ENCODE measurements at places on chromosomes 2 and 18.

- no peak for DNase-seq
Observed at GRCh38 chr2:201698588-201699226, at the start of gene MPP4. Gene MPP4, minus strand, starts transcription at chr2:201698644. Its CDS starts 4,690 bp downstream, at chr2:201693954.

DNA sequence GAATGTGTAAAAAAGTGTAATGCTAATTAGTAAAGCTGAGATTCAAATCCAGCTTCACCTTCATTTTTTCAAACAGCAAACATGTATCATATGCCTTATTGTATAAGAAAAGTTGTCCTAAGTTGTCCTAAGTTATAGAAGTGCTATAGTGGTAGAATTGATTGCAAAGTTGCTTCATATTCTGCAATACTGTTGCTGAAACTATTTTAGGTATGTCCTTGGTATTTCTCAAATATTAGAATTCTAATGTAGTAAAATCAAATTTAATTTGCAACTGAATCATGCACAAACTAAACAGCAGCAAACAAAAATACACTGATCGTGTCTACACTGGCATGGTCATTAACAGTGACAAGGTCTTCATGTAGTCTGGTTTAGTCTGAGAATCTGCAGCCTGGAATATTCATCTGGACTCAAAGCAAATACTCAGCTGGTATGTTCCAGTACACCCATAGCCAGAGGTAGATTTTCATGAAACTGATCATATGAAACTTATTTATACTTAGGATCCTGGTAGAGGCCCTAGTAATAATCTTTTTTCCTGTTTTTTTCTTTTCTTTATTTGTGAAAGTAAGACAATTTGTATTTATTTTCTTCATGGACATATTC, 555.6 kb upstream of the ZEB2 start:
- no peak for DNase-seq

DNA sequence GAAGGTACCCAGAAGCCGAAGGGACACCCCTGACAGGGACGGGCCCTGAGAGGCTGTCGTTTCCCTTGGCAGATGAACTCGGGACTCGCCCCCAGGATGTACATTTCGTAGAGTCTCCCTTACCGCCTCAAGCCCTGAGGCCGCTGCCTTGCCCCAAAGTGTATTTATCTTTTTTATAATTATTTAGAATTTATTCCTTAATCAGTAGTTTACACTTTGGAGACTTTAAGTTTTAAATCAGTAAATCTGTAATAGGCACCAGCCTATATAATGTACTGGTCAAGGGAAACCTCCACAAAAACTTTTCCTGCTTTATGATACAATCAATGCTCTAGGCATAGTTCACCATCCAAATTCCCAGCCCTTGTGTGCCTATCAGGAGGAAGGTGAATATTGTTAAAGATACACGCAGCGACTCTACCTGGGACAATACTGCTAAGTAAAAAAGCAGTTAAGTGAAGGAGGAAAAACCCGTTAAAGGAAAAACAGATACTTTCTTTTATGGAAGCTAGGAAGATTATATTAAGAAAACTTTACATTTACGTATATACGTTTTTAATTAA, 848 bp downstream of the VRK2 start:
- no peak for DNase-seq

DNA sequence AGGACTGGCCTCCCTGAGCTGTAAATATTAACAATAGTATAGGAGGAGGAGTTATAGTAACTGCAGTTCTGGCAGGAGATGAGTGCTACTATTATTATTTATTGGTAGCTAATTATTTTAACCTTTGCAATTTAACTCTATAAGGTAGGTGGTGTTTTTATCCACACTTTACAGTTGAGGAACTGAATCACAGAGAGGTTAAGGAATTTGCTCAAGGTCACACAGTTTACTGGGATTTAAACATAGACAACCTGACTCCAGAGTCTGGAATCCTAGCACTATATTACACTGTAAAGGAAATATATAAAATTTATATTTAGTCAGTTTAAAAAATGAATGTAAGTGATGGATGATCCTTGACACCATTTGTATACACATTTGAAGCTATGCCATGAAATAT, 2.1 kb downstream of the ERICH2 start:
- DNase-seq, result no peak

GRCh38 chr18:40292985-40293710, 1661.9 kb upstream of the PIK3C3 start:
- DNase-seq, result no peak

DNA sequence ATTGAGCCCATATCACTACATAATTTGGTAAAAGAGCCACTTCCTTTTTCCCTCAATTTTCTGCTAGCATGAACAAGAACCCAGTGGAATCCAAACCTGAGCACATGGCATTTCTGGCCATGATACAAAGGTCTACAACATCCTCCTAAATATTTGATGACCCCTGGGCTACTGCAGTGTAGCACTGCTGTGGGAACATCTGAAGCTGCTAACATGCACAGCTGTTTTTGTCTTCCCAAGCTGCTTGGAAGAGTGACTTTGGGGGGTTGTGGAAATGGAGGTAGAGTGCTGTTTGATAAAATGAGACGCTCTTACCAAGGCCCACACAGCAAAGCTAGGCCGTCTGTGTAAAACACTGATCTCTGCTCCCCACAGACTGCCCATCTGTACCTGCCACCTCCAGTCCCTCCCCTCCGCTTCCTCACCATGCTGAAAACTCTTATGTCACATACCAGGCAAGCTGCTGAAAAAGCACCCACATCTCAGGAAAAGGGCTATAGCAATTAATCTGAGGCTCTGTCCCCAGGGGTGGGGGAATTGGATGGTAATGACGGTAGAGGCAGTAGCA, 197.2 kb upstream of the HNRNPA3 start:
- DNase-seq, result no peak

DNA sequence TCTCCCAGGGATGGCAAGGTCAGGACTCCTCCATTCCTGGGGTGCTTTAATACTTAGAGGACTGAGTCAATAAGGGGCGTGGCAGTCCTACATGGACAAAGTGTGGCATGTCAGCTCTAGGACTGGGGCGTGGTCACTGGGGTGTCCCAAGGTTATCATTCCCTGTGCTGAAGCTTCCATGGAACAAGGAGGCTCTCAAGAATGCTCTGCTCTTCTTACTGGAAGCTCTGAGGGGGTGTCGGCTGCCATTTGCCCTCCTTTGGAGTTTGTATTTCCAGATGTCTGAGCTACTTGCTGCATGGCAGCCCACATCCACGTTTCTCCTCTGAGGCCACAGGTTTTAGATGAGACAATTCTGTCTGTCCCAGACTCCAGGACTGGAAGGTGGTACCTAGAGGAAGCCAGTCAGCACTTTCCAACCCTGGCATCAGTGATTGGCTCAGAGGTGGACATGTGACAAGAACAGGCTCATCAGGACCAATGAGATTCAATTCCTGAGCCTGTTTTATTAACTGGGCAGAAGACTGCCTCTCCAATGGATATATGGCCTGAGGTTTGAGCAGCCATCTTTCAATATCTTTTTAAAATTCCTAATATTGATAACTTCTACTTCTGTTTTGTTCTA, 128.9 kb upstream of the ARL4C start:
- no peak for DNase-seq

GRCh38 chr2:8676191-8676920, 5.5 kb upstream of the ID2 start:
- no peak for DNase-seq

GRCh38 chr2:223418604-223419199, 183.5 kb downstream of the SCG2 start:
- DNase-seq, result no peak

- no peak for DNase-seq
Observed at GRCh38 chr2:216424274-216424673, 12.0 kb downstream of the SMARCAL1 start.

DNA sequence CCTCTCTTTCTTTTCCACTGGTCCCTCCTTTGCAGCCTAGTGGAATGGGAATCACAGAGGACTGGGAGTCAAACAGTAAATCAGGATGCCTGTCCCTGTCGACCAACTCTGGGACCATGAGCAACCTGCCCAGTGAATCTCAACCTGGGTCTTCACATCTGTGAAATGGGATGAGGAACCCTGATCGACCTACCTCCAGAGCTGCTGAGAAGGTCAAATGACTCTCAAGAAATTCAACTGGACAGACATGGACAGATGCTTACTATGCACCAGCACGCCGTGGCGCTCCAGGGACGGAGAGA, 73.3 kb upstream of the TAF1B start:
- no peak for DNase-seq

DNA sequence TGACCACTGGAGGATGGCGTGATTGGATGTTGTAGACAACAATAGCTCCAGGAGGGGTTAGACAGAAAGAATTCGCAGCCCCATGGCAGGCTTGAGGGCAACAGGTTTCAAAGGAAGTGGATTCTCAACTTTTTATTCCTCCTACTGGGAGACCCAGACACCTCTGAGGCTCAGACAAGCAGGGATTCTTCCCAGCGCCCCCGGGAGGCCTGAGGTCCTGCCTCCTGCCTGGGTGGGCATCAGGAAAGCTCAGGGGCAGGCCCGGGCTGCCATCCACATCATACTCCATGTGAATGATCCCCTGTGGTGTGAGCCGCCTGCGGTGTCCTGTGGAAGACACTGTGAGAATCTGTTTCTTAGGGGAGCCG, 203.5 kb downstream of the CYP26B1 start:
- no peak for DNase-seq

DNA sequence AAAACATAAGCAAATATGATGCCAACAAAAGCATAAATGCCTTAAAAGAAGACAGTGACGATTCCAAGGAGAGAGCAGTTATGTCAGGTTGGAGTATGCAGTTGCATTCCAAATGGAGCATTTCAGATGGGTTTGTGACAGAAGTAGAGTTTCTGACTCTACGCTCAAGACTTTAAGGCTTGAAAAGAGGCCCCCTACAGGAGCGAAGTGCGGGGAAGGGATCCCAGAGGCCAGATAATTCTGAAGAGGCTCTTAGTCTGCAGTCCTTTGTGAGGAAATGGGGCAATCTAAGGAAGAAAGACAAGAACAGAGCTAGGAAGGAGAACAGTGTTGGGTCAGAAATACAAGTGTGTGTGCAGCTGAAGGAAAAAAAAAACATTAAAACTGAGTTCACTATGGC, 95.5 kb downstream of the ZNF521 start:
- no peak for DNase-seq

All from GM19239 (cell line).